ENCODE measurements at places on chromosomes 13 and 19.

GRCh38 chr13:96086736-96087135, 3.2 kb upstream of the HS6ST3 start:
- DNase-seq = no peak

DNA sequence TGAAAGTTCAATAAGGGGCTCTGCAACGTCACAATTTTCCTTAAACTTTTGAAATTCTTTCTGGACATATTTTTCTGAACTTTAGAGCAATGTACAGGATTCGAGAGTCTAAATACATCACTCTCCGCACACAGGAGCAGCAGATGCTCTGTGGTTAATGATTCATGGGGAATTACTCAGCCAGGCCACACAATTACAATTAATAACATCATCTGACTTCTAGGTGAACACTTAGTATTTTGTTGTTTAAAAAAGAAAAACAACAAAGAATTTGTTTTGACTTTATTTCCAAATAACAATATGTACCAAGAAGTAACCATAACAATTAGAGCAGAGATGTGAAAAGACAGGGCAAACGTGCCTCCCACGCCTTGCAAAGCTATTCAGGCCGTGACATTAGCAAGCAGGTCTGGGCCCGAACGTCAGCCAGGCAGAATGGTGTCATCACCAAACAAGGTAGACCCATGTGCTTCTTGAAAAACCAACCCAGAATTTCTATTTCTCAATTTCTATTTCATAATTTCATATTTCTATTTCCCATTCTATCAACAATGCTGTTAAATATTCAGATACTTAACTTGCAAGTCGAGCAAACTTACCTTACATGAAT, 236.3 kb downstream of the COL4A1 start:
- DNase-seq = no peak

- no peak for DNase-seq
Observed at GRCh38 chr13:113564331-113565023, 20.1 kb upstream of the TFDP1 start.

GRCh38 chr13:102707467-102707866, 12.6 kb upstream of the METTL21C start:
- DNase-seq = no peak

- DNase-seq = no peak
Observed at GRCh38 chr13:28237944-28238343, 99.6 kb downstream of the PAN3 start.

DNA sequence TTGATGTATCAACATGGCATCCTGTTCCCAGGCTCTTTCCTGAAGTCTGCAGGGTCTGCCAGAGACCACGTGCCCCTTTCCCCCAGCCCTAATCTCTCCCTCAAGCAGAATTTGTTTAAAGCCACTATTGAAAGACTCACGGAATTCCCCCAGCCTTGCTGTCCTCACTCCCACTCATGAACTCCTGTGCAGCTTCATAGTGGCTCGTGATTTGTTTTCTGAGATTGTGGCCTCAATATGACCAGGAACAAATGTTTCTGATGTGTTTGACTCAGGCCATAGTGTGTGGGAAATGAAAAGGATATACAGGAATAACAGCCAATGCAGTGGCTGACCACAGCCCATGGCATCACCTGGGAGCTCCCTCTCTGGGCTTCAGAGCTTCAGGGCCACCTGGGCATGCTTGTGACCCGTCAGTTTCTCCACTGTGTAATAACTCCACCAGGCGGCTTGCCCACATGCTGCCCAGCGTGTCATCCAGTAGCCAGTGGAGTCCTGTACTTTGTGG, 8.1 kb upstream of the SERPINE3 start:
- no peak for DNase-seq

GRCh38 chr19:14116918-14117578, 514 bp downstream of the PRKACA start:
- no peak for DNase-seq

GRCh38 chr13:109768616-109769015, 17.8 kb downstream of the IRS2 start:
- no peak for DNase-seq

DNA sequence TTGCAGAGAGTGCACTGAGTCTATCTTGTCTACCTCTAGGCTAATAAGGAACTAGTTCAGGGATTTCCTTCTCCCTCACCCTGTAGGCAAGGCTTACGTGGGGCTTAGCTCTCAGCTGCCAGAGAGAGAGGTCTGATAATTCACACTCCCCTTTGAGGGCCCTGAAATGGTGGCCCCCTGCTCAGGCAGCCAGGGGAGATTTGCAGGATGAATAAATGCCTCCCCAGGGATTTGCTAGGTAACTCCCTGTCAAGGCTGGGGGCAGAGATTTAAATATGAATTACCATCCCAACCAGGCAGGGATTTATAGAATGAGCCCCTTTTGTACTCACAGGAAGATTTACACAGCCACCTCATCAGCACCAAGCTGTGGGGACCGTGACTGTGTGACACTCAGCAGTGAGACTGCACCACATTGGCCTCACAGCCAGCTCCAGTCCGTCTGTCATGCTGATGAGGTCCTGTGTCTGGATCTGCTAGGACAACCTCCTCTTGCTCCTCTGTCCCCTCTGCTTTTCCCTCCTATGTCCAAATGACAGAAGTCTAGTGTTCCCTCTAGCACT, 73.4 kb downstream of the CBY2 start:
- DNase-seq = no peak

DNA sequence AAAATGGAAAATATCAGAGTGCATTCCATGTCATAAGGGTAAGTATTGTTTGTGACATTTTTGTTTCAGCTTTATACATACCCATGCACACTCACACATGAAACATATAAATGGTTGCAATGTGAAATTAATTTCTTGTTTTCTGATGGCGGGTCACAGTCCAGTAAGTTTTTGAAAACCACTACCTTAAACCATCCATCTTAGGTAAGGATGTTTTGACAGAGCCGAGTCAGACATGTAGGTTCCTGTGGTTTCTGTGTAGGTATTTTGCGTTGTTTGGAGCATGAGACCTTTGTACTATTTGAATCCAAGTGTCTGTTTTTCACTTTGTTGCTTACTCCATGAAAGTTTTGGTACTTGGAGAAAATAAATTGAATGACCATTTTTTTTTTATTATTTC, 121.7 kb downstream of the B3GLCT start:
- DNase-seq = no peak

DNA sequence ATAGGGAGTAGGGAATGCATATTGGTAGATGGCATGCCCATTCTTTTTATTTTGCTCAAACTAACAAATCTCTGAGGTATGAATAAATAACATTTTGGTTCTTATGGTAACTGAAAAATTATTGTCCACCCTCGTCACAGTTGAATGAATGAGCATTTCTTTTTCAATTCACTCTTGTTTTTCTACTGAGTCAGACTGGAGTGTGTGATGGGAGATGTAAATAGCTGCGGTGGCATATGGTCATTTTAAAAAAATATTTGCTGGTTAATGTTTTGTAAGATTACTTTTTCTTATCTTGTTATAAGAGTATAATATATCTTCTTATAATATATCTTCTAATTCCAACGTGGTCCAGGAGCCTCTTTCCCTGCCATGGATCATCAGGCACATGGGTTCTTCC, 586.5 kb downstream of the SLITRK5 start:
- DNase-seq = no peak

DNA sequence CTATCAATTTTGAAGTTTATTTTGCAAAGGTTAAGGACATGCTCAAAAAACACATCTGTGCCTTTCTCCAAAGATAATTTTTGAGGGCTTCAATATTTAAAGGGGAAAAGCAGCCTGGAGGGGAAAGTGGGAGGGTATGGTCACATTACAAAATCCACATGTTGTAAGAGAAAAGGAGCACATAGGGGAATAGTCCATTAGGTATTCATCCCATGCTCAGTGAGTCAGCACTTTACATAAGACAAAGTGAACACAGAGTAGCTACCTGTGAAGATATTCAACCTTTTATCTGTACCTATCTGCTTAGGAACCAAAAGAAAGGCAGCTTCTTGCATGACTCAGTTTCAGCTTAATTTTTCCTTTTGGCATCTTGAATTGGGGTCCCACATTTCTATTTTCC, 932.0 kb downstream of the SLITRK6 start:
- no peak for DNase-seq

DNA sequence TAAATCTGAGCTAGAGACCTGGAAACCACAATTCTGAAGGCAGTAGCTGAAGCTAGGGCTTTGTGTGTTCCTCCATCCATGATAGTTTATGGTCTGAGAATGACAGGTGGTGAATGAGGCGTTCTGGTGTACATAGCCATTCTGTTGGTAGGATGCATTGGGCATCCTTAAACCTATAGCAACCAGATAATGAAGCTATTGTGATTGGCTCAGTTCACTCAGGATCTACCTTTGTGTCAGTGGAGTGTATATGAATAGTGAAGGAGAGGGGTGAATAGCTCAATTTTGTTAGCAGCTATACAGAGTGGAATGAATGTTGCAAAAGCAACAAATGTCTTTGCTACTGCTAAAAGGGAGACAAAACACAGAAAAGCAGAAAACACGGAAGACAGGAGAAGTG, 80.0 kb upstream of the PCDH20 start:
- no peak for DNase-seq

GRCh38 chr13:27004326-27004725, 167.3 kb downstream of the USP12 start:
- no peak for DNase-seq

All from stimulated activated CD8-positive, alpha-beta memory T cell treated with anti-CD3 and anti-CD28 coated beads, Interleukin-4, amount 100 ng/mL, for 24 hours (primary cell).